Urothelium cell line (cell line): ENCODE measurements at places on chromosomes 2 and 18.

DNA sequence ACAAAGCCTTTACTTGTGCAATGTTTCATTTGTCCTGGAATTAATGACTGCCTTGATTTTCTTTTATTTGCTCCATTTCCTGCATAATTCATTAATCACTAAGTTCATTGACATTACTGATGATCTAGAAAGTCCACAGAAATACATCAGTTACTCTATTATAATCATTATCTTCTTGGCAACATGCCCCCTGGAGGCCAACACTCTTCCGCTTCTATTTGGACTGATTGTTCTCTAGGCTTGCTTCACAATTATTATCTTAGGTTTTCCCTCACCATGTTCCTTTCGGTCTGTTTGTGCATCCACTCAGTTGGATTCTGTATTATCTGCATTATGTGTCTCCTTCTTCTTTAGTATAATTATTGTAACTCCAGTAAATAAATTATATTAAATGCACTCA, 461.0 kb upstream of the CDH2 start:
- DNase-seq = peak; percentile 1

DNA sequence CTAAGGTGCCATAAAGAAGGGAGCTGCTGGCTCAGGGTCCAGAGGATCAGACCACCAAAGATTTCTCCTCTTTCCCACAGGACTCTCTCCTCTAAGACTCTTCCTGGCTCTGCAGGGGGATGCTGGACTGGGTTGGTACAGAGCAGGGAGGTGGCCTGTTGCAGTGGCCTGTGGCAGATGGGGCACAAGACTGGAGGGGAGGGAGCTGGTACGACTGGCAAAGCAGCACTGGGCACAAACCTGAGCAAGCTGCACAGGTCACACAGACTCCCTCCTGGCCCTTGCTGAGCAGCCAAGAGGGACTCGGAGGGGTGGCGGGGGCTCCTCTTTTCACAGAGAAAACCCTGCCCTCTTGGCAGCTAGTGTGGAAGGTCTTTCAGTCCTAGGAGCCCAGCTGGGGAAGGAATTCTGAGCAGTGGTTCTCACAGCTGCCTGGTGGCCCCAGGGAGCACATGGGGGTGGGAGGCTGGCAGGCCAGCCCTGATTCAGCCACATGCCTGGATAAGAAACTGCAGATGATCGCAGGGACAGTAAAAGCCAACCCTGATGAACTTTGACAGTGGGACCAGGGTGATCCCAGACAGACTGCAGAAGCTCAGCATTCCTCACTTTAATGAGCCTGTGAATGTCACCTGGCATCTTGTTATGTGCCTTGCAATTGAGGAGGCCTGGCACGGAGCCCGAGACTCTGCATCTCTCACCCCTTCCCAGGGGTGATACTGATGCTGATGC, 32.5 kb upstream of the ACAA2 start:
- DNase-seq = no peak

DNA sequence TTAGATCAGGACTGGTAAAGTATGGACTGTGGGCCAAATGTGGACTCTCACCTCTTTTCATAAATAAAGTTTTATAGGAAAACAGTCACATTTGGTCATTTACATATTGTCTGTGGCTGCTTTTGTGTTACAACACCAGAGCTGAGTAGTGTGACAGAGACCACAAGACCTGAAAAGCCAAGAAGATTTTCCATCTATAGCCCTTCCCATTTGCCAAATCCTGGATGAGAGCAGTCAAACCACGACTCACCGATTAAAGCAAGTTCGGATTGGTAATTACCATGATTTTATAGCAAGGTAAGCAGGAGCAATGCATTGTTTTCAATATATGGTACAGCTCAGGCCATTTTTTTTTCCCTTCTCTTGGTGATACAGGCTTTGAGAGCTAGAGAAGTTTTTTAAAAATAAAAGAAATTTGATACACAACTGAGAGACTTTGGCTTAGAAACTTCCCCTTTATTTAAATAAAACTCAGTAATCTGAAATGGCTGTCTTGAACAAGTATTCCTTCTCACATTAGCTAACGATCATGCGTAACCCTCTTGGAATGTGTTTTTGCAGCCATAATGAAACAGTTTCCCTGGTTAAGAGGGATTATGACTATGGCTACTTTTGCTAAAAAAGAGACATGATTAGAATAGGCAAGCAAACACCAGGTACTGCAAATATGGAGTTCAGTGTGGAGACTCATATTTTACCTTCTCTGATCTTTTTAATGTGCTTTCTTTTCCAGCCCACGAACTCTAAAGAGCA, 9.5 kb upstream of the MALL start:
- no peak for DNase-seq

GRCh38 chr2:216742411-216742810, 47.1 kb upstream of the IGFBP5 start:
- DNase-seq = no peak

GRCh38 chr2:60052601-60053000, 500.9 kb downstream of the BCL11A start:
- DNase-seq = no peak

- no peak for DNase-seq
Measured at GRCh38 chr18:51123936-51124486, 73.5 kb downstream of the MEX3C start.

GRCh38 chr2:20641123-20641985, 9.5 kb downstream of the HS1BP3 start:
- DNase-seq = no peak

DNA sequence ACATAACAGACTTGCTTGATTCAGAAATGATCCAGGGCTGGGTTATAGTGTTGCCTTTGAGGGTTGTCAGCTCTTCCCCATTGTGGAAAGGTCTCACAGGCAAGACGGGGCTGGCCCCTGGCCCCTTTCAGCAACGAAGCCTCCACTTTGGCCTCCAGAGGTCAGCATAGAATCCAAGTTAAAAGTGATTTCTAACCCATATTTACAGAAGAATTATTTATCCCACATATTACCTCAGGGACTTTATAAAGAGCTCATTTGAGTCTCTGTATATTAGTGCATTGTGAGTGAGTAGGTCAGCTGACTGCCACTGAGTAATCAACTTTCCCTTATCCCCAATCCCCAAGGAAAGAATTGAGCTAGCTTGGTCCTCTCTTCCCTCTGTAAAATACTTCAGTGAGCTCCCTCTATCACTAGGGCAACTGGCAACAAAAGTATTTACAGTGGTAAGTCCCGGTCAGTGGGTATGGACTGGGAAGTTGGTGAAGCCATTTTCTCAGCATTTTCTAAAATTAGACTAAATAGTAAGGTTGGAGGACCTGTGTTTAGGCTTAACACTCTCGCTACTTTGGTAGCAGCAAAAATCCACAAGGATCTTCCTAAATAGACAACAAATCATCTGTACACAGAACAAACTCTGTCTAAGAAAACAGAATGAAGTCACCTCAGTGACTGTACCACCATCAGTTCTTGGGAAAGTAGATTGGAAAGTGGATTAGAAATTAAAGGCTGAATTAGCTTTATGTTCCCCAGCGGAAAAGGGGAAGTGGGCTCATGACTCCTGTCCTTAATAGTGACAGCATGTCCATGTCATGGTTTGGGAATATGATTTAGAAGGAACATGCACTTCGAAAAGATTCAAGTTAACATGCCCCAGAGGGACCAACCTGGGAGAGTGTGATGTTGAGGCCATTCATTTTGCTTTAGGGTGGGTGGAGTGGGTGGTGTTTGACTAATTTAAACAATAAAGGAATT, 171.0 kb upstream of the SIX3 start:
- no peak for DNase-seq

GRCh38 chr2:2123238-2123637, 207.8 kb downstream of the MYT1L start:
- no peak for DNase-seq

DNA sequence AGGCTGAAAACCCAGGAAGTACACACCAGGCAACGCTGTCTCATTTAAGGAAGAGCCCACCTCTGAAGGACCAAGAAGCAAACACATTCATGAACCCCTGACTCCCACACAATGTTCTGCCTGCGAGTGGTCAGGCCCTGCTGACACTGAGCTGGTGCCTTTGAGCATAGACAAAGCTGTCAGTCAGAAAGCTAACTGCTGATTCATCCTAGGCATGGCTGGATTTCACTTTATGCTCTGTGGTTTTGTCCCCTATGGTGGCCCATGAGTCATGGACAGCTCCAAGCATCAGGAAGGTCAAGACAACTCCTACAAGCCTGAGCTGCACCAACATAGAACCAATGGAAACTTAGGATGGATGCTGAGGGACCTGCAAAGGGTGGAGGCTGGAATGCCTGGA, 78.9 kb downstream of the UXS1 start:
- peak; percentile 86 for DNase-seq

GRCh38 chr18:33350256-33350655, 90.3 kb downstream of the CCDC178 start:
- no peak for DNase-seq

- DNase-seq = no peak
Measured at GRCh38 chr2:206851521-206851920, 86.1 kb downstream of the FASTKD2 start.
